NCI-H2171 (cell line): ENCODE measurements at places on chromosomes 13 and 19.

- DNase-seq = no peak
These were observed 18.5 kb downstream of the ZNF791 start for GRCh38 chr19:12629215-12629614.

GRCh38 chr19:749811-750210, 1.1 kb upstream of the MISP start:
- no peak for DNase-seq

- no peak for DNase-seq
These were observed 71.9 kb upstream of the ZNF724 start for GRCh38 chr19:23321953-23322549.

DNA sequence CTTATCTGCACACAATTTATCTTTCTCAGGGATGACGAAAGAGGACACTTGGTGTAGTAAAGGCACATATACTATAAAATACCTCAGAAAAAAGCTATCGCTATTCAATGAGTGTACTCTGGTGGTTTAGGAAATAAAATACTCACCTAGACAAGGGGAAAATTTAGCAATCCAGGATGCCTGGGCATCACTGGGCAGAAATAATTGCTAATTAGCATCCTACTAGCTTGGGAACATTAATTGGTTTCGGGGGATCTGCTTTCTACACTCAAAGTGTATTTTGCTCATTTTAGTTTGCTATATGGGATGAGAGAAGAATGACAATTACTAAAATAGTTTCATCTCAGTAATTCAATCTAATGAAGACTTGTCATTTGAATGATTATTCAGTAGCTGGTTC, 60.3 kb downstream of the OLFM4 start:
- no peak for DNase-seq

DNA sequence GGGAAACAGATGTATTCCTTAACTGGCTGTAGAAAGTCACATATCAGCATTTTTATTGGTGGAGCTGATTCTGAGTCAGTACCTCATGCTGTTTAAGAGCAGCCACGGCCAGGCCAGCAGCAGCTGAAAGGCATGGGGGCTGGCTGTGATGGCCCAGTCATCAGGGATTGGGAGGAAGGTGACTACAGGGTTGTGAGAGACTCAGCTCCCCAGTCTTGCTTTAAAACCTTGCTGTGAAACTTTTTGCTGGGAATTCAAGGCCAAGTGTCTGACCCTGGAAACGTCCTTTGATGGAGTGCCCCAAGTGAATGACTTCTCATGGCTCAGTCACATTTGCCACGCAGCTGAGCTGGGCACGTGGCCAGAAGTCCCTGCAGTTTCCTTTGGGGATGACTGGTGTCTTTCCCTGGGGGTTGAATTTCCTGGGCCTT, 39.1 kb upstream of the RNF113B start:
- DNase-seq = no peak

DNA sequence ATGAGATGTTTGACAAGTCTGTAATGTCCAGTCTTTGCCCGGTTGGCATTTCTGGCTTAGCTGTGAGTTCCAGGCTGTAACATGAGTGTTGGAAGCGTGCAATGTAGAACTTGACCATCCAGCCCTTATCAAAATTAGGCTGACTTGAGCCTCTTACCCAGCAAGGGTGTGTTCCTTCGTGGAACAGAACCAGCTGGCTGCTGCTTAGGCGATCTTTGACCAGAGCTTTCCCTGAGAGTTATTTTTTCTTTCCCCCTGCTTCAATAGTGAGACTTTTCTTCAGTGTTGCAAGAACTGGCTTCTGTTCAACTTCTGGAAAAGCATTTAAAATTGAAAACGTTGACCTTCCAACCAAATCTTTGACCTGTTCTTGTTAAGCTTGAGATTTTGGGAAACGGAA, 6.5 kb downstream of the TNFSF13B start:
- DNase-seq = no peak
